ENCODE measurements at places on chromosomes 2 and 18. TPM values are rescaled to one million over a fixed set of nuclear protein-coding genes. Genes with fewer than 3 reads are reported as not detected.

Gene LRRTM1
- total RNA-seq: not detected

Gene MAP2
- total RNA-seq: 1.9 TPM

Gene TCF7L1
- total RNA-seq: 10.9 TPM

Gene HOXD12
- total RNA-seq: not detected

Gene CDH2
- total RNA-seq: 60.1 TPM

Gene MYO5B
- total RNA-seq: 9.2 TPM

All from A549 treated with Hydrocortisone at 1 μM for 4 hours (cell line).